ENCODE measurements at places on chromosomes 3 and 15. TPM values are rescaled to one million over a fixed set of nuclear protein-coding genes. Genes with fewer than 3 reads are reported as not detected.

The PSTPIP1 gene
- 3.4 TPM for total RNA-seq

The TTLL13 gene
- total RNA-seq = not detected

The CYP1A1 gene
- 0.55 TPM for total RNA-seq

The CAMP gene
- not detected for total RNA-seq

The TKT gene
- 128 TPM for total RNA-seq

The SUMF1 gene
- 44.9 TPM for total RNA-seq

The ADAMTS7 gene
- 20.7 TPM for total RNA-seq

The CTXN2 gene
- not detected for total RNA-seq

The GOLGA8J gene
- 0.33 TPM for total RNA-seq

The MAGI1 gene
- total RNA-seq = 110 TPM

The KBTBD8 gene
- 7.5 TPM for total RNA-seq

The OIP5 gene
- total RNA-seq = 4.6 TPM

The CHDH gene
- 9.1 TPM for total RNA-seq

The CCDC80 gene
- total RNA-seq = 43.5 TPM

The FGD5 gene
- 17.3 TPM for total RNA-seq

The RETNLB gene
- total RNA-seq = not detected

The SI gene
- not detected for total RNA-seq

The PLXND1 gene
- total RNA-seq = 114 TPM

The EPHA6 gene
- total RNA-seq = 22.0 TPM
